ENCODE measurements at places on chromosomes 5 and 9.

DNA sequence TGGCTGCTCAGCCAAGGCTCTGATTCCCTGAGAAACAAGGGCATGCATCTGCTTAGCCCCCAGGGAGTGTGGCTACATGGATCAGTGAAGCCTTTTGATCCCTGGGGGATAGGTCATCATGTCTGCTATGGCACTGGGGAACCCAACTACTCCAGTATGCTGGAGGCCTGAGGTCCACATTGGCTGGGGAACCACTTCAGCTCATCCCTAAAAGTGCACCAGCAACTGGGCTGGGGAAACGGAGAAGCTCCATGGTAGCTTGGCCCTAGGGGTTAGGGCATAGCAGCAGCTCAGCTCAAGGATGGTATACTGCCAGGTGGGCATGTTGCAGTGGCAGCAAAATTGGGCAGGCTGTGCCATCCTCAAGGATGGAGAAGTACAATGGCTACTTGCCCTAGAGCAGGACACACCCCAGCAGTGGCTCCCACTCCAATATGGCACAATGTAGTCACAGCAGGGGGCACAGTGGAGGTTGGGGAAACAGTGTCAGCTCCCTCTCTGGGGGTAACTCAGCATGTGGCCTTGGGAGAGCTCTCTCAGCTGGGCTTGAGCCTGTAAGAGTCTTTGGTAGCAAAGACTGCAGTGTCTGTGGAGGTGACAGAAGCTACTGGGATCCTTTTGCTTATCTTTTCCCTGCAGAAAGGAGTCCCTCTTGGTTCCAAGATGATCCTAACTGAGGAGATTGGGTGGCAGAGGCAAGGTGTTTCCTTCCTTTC lies 111.5 kb upstream of the FSTL4 start:
- DNase-seq, result no peak

- no peak for DNase-seq
These were observed 32.4 kb downstream of the PCDHGC5 start for GRCh38 chr5:141521244-141521781.

- no peak for DNase-seq
These were observed 24.7 kb upstream of the NUDT12 start for GRCh38 chr5:103587185-103587748.

DNA sequence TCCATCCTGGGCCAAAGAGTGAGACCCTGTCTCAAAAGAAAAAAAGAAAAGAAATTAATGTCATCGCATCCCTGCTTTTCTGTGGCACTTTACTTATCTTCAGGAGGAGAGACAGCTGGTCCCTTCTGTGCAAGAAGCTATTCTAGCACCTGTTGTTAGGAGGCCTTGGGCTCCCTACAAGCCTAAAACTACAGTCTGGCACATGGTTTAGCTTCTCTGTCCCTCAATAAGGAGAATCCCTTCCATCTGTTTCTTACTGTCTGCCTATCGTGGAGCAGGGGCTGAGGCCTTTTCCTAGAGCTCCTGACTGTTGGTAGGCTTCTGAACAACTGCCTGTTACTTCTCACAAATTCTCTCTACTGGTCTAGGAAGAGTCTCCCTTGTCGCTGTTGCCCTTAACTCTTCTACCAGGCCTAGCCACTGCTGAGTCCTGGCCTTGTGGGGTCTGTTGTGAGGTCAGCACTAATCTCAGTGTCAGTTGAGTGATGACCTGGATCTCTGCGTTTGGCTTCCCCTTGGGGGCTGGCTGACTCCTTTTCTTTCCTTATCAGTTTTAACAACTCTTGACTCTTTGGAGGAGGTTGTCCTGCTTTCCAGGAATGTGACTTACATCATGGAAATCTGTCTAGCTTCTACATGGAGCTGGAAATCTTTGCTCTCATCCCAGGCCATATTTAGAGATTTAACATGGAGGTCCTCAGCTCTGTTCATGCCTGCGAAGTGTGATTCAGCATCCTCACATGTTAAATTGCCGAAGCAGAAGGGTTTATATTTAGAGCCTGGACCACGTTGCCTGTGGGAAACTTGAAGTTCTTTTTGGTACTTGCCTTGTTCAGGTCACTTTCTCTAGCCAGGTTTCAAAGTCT lies 5.7 kb upstream of the GARNL3 start:
- no peak for DNase-seq

DNA sequence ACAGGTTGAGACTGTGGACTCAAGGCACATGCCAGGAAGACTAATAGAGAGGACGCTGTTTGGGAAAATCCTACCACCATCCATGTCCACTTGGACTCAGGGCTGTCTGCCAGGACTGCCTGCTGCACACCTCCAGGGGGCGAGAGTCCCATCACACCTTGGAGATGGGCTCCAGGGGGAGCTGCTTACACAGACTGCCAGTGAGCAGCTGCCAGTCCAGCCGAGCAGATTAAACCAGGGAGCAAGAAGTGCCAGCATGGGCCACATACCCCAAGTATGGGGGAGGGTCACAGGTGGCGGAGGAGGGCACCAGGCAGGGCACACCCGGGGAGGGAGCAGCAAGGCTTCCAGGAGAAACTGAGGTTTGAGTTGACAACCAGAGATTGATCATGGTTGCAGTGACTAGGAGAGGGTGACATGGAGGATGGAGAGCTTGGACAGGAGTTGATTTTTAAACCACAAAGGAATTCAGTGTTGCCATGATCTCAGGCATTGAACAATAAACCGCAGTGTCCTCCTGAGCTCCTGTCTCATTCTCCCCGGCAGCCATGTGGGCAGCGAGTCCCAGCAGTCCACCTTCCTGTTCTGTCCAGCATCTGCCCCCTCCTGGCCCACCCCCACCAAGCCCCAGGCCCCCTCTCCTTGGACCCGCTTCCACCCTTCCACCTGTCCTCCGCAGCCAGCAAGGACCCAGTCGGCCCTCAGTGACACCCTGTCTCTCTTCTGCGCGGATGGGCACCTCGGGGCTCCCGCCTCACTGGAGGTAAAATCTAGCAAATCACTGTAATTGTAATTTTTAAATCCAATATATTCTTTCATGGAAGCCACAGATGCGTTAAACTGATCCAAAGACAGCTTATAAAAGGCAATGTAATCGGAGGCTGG lies 3.1 kb upstream of the VAV2 start:
- DNase-seq, result no peak

- DNase-seq, result no peak
These were observed 6.2 kb downstream of the GNPDA1 start for GRCh38 chr5:142006363-142007236.

DNA sequence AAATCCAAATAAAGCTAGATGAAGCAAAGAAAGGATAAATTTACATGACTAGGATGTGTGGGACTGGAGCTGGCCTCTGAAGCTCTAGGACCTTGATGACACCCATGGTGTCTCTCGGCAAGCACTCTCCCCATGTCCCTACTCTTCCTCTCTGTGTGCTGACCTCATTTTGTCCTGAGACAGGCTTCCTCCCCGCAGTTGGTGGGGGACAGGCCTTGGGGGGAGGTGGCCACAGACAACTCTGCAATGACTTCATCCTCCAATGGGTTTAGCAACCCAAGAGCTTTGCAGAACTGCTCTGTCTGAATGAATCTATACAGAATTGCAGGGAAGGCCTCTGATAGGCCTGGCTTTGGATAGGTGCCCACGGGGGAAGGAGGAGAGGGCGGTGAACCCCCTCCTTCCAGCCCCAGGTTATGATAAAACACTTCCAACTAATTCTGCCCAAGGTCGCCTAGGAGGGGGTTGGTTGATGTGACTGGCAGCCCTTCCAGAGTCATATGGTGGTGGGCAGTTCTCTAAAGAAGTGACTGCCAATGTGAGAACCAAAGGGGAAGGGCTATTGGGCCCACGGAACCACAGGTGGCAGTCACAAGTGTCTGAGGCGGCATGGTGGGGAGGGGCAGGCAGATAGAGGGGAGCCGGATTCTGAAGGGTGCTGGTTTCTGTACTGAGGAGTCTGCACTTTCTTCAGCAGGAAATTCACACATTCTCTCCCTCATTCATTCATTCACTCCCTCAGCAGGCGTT lies 6.0 kb downstream of the SLC6A7 start:
- DNase-seq, result no peak

GRCh38 chr5:73938280-73938937 lies 312.4 kb downstream of the ARHGEF28 start:
- no peak for DNase-seq

DNA sequence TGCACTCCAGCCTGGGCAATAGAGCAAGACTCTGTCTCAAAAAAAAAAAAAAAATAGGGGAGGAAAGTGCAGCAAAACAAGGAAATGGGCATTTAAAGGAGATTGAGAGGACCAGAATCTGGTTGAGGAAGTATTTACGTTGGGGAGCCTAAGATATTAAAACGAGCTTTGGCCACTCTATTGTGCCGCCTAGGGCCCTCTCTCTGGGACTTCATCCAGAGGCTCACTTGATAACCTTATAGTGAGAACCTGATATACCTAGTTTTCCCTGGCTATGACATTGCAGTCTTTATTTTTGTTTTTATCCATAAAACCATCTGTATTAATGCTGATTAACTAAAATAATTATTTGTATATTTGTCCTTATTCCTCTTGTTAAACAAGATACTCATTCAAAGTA lies 213.6 kb downstream of the SAXO1 start:
- DNase-seq, result no peak

DNA sequence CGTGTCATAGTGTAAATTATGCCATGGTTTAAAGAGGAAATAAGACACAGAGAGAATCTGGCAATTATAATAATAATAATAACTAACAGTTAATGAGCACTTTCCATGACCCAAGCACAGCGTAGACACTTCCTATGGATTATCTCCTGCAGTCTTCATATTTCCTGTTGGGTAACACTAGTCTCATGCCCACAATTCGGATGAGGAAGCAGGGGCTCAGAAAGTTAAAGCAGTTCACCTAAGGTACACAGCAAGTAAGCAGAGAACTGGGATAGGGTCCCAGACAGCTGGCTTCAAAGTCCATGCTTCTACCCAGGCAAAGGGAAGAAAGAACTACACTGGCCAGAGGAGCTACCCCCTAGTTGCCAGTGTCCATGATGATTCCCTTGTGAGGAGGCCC lies 27.9 kb upstream of the TGFBI start:
- no peak for DNase-seq

DNA sequence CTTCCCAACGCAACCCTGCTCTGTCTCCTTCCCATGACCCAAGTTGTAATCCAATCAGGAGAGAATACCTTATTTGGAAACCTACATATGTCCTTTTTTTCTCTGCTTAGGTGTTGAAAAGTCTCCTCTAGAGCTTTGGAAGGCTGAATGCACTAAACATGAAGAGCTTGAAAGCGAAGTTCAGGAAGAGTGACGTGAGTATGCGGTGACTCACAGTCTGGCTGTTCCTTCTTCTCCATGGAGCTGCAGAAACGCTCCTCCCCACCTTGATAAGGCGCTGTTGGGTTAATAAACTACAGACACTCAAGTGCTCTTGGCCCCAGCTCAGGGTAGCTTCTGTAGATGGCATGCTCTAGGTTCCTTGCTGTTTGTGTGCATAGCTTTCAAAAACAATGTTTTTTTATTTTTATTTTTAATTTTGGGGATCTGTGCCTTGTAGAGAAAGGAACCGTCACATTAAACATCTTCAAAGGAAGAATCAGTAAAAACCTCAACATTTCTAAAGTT lies 30.7 kb downstream of the RAI14 start:
- no peak for DNase-seq

DNA sequence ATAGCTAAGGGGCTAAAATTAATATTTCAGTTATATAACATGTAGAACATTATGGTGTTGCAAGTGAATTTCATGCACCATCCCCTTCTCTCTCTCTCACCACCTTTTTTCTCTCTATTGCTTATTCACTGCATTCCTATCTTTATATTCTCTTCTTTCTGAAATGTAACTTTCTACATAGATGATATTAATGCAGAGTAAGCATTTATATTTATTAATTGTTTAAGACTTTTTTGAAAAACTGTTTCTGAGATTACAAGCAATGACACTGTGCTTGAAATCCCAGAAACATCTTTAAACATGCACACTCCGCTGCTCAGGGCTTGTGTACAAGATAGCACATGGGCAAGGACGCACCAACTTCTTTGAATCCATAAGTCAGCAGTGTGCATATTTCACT lies 567.7 kb upstream of the SGCD start:
- no peak for DNase-seq

- DNase-seq, result no peak
These were observed 63.8 kb upstream of the ZNF462 start for GRCh38 chr9:106799152-106799551.

DNA sequence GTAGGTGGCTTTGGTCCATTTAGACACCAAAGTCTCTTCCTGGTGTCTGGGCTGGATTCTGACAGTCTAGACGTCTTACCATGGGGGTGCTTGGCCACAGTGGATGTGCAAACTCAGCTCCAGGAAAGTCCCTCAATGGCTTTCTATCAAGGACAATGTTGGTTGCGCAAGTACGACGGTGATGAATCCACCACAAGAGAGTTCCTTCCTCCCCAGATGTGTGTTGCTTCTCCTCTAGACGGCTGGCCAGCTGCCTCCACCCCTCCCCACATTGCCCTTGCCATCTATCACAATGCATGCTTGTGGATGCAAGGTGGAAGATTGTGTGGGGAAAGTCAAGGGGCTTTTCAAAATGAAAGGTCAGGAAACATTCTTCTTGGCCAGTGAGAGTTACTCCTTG lies 89.7 kb upstream of the IRX2 start:
- DNase-seq, result no peak

- no peak for DNase-seq
These were observed 15.9 kb upstream of the SYNPO start for GRCh38 chr5:150624334-150625163.

DNA sequence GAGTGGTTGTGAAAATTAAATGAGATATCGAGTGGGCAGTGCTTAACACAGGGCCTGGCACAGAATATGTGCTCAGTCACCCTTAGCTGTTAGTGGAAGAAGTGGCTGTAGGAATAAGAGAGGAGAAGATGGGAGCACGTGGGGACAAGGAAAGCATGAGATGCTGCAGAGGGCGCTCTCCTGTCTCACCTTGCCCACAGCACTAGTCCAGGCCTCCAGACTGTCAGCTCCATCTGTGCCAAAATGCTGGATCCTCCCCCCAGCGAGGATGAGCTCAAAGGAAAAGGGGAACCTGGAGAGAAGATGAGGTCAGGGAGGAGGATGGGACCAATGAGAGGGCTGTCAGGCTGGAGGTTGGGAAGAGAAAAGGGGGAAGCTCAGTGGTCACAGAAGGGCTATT lies 12.5 kb downstream of the ARAP3 start:
- DNase-seq, result no peak

- DNase-seq, result no peak
These were observed 102.0 kb downstream of the TRIM32 start for GRCh38 chr9:116789081-116789480.

DNA sequence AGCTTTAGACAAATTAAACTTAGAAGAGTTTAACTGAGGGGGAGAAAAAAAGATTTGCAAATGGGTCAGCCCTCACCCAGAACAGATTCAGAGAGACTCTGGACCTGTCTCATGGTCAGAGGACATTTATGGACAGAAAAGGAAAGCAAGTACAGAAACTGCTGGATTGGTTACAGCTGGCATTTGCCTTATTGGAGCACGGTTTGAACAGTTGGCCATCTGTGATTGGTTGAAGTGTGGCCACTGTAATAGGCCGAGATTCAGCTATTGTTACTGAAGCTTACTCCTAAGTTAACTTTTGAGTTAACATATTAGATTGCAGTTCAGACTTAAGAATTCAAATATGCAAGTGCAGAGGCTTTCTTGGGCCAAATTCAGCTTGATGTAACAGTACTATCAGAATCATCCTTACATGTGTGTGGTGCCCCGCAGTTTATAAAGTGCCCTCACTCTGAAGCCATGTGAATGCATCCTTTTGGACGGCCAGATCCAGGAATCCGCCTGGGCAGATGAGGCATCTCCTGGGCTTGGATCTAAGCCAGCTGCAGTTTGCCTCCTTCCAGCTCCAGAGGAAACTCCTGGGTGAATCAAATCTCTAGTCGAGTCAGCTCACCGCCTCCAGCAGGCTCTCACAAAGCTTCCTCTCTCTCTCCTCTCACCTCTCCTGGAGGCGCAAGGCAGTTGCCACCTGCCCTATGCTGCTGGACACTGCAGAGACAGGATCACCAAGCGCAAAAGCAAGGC lies 165.2 kb downstream of the ADAMTS12 start:
- no peak for DNase-seq
